Stimulated activated CD4-positive, alpha-beta T cell treated with anti-CD3 and anti-CD28 coated beads, TNF-alpha, amount 100 ng/mL, for 4 hours (primary cell): ENCODE measurements at places on chromosomes 16 and 17.

DNA sequence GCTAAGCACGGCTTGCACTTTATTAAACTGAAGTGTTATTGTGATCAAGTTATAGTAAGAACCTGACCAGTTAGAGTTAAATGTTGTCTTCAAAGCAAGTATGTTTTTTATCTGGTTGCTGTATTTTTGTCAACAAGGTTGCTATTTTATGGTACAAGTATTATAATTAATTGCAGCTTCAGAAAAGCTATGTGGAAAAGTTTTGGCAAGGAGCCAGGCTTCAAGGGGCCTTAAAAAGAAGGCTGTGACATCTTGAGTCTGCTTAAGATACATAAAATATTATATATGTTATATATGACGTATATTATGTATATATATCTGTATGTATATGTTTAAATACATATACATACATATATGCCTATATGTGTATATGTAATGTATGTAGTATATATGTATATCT is 1461.2 kb upstream of the CDH8 start:
- no peak for DNase-seq

DNA sequence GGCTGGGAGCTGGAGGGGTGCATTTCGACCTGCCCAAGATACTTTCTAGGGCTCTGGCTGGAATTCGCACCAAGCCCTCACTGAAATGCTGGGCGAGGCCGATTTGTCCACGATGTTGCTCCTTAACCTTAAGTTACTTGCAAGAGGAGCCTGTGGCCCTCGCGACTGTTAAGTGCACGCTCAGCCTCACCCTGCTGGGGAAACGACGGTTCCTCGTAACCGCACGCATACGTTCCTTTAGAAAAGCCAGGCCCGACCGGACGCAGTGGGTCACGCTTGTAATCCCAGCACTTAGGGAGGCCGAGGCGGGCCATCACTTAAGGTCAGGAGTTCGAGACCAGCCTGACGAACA is 607 bp upstream of the NCOR1 start:
- no peak for DNase-seq

DNA sequence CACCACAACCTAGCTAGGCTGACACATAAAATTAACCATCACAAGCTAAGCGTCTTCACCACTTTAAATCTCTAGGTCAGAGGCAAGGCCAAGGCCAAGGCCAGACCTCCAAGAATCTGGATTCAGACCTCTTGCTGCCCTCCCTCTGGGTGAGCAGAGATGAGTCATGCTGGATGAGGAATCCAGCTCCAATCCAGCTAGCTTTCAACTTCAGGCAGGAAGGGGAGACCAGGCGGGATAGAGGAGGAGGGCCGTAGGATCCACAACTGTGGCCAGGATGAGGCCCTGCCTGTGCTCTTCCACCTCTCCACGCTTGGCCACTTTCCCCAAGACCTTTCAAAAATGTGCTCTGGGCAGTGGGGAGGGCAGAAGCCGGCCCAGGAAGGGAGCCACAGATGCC is 14.7 kb downstream of the LRRC75A start:
- no peak for DNase-seq

GRCh38 chr16:67965668-67966548 is 2.5 kb downstream of the SLC12A4 start:
- no peak for DNase-seq
